ENCODE measurements at places on chromosomes 12 and 14. TPM values are rescaled to one million over a fixed set of nuclear protein-coding genes. Genes with fewer than 3 reads are reported as not detected.

DNA sequence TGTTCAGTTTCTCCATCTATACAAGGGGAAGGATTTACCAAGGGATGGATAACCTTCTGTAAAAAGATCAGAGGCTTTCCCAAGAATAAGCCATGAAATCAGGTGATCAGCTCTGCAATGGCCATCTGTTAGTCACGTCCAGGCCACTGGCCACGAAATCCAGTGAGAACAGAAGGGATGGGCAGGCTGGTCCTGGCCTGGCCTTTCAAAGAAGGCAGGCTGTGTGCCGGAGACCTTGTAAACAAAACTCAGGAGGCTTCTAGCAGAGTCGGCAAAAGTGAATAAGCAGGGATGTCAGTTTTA is 68.5 kb downstream of the RNF34 start:
- DNase-seq = no peak

The PSMD9 gene
- total RNA-seq = 105 TPM

- no peak for DNase-seq
Observed at GRCh38 chr14:59091404-59091803, 97.1 kb upstream of the DAAM1 start.

The AICDA gene
- total RNA-seq = not detected

GRCh38 chr12:128662101-128662500 is 161.7 kb downstream of the SLC15A4 start:
- no peak for DNase-seq

The CPNE6 gene
- total RNA-seq = not detected

The ENDOU gene
- not detected for total RNA-seq

GRCh38 chr12:85949253-85949652 is 75.2 kb downstream of the NTS start:
- DNase-seq = no peak

GRCh38 chr14:82897469-82898308 is 1364.0 kb upstream of the SEL1L start:
- no peak for DNase-seq

The OTX2 gene
- not detected for total RNA-seq

DNA sequence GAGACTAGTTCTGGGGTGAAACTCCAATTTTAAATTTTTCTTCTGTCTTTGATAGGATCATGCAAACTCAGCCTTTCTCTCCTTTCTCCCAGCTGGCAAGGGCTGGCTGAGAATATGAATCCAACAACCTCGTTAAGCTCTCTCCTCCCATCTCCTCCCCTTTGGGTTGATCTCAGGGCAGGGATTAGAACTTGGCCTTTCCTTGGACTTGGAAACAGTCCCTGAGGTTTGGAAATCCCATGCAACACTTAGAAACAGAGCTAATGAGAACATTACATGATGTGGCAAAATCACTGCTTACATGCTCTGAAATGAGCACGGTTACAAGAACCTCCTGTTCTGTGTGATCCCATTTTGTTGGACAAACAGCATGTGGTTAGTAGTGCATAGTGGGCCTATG is 31.6 kb downstream of the ACACB start:
- DNase-seq = peak; percentile 15

DNA sequence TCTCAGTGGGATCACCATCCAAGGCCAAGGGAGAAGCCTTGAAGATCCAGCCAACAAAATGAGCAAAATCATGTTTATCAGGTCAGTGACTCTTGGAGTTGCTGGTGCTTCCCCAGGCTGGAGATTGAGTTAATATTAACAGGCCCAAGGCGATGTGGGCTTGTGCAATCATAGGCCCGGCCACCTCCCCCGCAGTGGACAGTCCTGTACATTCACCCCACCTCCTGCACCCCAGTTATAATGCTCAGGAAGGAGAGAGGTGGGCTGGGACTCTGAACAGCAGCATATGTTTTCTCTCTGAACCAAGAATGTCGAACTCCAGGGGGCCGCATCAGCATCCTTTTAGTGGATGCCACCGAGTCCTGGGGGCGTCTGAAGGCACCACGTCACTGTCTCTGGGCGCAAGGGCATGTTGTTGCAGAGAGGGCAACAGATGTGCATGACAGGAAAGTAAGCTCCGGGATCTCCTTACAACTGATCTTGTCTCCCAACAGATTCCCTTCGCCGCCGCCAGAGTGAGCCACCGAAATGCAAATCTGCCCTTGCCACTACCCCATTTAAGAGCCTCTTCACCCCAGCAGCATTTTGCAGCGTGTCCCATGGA is 32.2 kb upstream of the SERPINA6 start:
- DNase-seq = no peak

DNA sequence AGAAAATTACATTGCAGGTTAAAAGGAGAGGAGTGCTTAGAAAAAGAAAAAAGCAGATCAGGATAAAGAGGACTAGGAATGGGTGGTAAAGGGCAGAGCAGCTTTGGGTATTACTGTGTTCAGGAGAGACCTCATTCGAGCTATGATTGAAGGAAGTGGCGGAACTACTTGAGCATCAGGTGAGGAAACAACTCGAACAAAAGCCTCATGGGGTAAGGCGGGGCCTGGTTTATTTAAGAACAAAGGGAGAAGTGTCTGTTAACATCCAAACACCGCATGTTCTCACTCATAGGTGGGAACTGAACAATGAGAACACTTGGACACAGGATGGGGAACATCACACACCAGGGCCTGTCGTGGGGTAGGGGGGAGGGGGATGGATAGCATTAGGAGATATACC is 444.6 kb upstream of the CCDC196 start:
- no peak for DNase-seq

- DNase-seq = no peak
Observed at GRCh38 chr12:112239020-112239419, 113.7 kb downstream of the TRAFD1 start.

The AMN gene
- not detected for total RNA-seq

DNA sequence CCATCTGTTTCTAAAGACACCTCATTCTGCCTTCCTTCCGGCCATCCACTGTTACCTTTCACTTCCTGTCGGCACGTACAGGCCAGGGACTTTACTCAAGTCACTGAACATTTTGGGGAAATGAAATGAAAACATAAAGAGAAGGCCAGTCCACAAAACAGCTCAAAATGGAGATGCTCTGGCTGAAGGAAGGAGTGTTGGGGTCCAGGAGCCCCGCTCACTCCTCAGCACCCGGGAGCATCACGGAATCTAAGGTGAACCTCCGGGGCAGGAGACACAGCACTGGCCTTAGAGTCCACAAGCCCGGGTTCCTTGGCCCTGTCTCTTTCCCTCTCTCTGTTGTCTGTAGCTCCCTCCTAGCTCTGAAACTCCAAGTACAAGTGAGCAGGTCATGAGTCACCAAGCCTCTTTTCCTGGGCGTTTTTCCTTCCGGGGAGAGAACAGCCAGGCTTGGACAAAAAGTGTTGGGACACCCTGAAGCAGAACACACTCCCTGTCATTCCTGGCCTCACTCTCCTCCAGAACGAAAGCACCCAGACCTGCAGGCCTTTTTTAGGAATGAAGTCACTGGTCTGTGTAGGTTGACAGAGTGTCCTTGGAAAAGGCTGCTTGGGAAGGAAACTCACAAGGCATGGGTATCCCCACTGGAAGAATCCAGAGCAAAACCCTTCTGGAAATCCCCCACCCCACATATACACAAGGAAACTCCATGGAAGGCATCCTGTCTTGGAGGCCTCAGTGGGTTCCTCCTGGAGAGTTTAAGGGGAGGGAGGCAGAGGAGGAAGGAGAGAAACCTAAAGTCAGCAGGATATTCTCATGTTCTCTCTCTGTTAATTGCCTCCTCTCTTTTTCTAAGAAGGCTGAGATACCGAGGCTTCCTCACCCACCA is 245.3 kb downstream of the ZFP36L1 start:
- DNase-seq = peak; percentile 66

DNA sequence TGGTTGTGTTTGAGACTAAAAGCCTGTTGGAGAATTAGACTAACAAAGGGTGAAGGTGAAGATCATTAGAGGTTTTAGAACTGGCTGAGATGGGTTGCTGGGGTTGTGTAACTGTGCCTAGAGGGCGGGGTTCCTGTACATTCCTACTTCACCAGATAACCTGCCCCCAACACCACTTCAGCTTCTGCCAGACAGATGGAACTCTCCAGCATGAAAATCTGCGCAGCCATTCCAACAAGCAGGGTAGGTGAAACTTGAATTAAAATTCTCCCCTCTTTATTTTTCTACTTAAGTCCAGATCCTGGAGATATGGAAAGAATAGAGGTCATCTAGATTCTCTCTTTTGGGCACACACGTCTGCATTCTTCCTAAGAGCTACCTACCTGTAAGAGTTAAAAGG is 6.0 kb downstream of the FOXG1 start:
- DNase-seq = peak; percentile 90

The TMTC2 gene
- 2.6 TPM for total RNA-seq

The FGF6 gene
- not detected for total RNA-seq

- no peak for DNase-seq
Observed at GRCh38 chr12:97493731-97494130, 31.1 kb downstream of the RMST start.

The SOAT2 gene
- 0.06 TPM for total RNA-seq

- no peak for DNase-seq
Observed at GRCh38 chr14:100536121-100536510, 51.1 kb downstream of the BEGAIN start.
